ENCODE measurements at places on chromosomes 5 and 9. TPM values are rescaled to one million over a fixed set of nuclear protein-coding genes. Genes with fewer than 3 reads are reported as not detected.

Gene PCDHGA6
- total RNA-seq, result 0.27 TPM

Gene KCTD16
- not detected for total RNA-seq

Gene GMCL2
- not detected for total RNA-seq

Gene C1QTNF3
- 0.58 TPM for total RNA-seq

DNA sequence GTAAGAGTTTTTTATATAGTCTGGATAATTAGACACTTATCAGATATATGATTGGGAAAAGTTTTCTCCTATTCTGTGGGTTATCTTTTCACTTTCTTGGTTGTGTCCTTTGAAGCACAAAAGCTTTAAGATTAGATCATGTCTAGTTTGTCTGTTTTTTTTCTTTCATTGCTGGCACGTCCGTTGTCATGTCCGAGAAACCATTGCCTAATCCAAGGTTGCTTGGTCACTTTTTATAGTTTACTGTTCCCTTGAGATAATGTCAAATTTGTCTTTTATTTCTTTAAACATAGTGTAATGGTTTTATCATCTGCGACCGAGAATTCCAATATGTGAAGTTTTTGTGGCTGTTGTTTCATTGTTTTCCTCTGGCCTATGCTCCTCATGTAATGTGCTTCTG is 28.8 kb downstream of the GARNL3 start:
- no peak for DNase-seq

DNA sequence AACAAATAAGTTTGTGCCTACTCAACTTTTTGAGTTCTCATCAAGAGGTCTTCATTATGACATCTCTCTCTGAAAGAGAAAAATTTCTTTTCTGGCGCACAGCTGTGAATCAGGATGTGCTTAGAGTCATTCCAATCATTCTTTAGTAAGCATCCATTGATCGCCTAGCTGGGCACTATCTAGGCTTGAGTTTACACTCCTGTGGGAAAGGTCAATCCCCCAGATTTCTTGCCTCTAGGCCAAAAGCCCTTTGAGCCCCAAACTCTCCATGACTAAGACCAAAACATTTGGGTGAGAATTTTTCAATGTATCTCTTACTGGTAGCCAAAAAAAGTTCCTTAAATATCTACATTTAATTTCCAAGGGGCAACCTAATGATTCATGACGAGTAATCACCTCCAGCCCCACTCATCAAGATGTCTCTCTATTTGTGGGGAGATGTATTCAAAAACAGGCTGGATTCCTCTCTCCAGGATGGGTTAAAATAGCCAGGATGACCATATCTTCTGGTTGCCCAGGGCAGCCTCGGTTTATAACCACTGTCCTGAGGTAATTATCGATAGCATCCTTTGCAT is 101.7 kb downstream of the GNA14 start:
- DNase-seq, result no peak

GRCh38 chr9:75962013-75962661 is 71.7 kb downstream of the PCSK5 start:
- DNase-seq, result no peak

DNA sequence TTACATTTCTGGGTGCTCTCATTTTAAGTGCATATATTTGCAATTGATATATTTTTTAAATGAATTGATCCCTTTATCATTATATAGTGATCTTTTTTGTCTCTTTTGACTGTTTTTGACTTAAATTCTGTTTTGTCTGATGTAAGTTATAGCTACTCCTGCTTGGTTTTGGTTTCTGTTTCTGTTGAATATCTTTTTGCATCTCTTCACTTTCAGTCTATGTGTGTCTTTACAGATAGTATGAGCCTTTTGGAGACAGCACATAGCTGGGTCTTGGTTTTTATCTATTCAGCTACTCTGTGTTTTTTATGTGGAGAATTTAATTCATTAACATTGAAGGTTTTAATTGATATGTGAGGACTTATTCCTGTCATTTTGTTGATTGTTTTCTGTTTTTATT is 311.3 kb downstream of the SPATA31D1 start:
- no peak for DNase-seq

- DNase-seq, result no peak
Observed at GRCh38 chr5:143638654-143639053, 173.3 kb upstream of the HMHB1 start.

DNA sequence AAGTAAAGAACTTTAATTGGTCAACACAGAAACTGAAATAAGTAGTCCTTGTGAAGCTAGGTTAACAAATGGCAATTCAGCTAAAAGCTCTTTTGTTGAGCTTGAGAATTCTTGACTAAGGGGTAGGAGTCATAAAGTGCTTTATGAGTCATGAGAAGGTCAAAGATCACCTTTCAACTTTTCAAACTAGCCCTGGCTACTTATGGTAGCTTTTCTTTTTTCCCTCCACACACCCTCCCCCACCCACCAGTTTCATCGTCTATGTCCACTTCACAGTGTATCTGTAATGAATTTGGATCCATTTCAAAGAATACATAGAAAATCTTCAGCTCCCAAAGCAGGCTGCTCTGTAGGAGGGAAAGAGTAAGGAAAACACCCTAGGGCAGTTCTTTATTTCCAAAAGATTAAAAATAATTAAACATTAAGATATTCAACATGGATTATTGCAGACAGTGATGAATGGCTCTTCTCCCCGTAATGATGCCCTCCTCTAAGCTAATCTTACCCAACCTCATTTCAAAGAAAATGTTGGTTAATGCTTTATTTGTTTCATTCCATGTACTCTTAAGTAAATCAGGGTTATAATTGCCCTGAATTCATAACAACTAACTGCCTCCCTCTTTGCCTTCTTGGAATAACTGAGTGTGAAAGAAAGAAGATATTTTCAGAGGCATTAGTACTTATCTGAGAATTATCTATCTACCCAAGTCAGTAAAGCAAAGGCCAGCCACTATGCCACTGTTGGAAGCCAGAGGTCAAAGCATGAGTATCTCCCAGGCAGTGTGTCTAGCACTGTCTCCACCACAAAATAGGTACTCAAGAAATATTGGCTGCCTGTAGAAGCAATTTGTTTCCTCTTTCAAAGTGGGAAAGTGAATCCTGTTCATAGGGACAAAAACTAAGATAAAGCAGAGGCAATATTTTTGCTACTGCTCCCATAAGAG is 290.6 kb downstream of the PIK3R1 start:
- DNase-seq, result no peak

- peak; percentile 23 for DNase-seq
Observed at GRCh38 chr9:127424676-127424999, 456 bp downstream of the ZNF79 start.

GRCh38 chr5:77409870-77410621 is 82.1 kb downstream of the WDR41 start:
- no peak for DNase-seq

DNA sequence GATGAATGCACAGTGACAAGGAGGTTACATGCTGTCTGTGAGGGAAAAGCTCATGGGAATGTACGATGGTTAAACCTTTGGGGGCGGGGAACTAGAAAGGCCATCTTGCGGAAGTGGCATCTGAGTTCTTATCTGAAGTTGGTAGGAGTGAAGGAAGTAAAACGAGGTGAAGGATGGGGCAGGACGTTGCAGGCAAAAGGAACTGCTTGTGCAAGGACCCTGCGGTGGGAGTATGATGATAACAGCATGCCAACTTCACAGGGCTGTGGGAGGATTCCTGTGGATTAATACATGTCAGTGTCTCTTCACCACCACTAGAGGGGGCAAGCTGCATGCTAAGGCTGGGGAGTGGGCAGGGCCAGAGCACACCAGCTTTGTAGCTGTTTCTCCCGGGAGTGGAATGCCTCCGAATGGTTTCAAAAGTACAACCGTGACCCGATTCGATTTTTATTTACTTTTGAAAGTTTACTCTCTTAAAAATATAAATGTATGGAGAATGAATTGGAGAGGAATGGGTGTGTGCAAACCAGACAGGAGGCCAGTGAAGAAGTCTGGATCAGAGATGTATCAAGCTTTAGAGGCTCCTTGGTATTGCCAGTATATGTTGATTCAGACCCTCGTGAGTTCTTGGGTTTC is 62.5 kb downstream of the CYFIP2 start:
- DNase-seq, result peak; percentile 45

GRCh38 chr5:56440871-56441740 is 208.0 kb upstream of the ANKRD55 start:
- no peak for DNase-seq

DNA sequence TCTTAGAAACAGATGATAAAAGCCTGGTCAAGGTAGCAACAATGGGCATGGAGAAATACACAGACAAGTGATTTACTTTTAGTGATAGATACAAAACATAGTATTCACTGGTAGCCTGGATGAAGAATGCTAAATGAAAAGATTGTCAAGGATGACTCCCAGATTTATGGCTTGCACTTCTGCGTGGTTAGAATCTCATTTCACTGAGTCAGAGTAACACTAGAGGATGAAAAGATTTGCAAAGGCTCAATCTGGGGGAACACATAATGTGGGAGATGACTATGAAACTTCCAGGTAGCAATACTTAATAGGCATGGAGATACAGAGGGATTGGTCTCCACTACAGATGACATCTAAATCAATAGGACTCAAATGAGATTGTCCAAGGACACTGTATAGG is 38.4 kb downstream of the AGTPBP1 start:
- no peak for DNase-seq

DNA sequence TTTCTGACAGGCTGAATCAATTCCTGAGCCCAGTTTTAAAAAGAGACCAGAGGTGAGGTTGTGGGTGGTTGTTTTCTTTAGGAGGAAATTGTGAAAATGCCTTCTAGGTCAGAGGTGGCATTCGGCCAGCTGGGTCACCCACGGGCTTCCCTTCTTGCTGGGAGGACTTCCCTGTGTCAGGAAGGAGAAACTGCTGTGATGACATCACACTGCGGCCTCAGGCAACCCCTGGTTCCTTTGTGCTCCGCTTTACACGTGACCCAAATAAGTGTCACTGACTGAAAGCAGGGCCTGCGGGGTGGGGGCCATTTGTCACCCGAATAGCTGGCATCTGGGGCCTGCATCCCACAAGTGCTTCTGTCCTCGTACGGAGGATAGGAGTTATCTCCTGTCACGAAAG is 39.7 kb downstream of the FABP6 start:
- DNase-seq, result no peak
